ENCODE measurements at places on chromosomes 13 and 19.

DNA sequence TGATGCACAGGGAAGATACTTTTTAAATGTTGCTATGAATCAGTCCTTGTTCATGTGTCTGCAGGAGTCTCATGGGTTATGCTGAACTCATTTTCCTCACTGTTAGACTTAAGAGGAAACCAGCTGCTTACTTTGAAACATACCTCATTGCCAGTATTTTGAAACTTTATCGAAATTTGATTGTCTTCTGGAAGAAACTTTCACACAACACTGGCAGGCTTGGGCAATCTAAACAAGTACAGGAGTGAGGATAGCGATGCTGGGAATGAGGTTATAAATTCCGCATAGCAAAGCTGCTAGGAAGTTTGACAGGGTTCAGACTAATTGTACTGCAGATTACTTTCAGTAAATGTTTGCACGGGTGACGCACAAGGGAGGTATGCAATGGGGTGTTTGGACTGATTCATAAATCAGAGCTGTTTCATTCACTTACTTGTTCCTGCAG, 245.7 kb downstream of the DNAJC15 start:
- peak; percentile 16 for DNase-seq

DNA sequence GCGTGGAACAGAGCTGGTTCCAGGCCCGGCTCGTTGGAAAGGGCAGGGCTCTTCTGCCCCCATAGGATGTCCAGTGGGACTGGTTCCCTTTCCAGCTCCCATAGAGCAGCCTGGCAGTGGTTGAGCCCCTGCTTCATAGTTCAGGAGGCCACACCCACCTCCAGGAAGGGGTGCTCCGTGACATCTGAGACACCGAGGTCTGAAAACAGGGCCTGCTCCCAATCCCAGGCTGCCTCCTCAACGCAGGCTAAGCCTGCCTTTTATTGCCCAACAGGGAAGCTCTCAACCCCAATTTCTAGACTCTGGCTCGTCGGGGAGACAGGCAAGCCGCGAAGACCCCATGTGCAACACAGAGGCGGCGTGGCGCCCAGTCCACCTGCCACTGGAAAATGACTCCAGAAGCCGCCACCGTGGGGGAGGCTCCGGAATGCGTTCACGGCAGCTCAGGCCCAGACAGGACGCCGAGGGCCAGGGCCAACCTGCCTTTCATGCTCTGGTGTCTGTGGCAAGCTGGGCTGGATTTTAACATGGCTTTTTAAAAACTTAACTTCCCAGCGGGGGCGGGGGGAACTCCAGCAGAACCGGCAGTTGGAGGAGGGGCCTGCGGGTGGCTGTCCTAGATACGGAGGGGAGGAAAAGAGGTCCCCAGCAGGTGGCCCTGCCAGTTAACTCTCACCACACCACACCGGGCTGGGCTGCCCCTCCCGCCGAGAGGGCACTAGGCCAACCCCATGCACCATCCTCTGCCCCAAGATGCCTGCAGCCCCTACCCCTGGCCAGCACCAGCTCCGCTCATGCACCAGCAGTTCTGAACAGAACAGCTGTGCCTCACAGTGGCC, 17.9 kb upstream of the TINCR start:
- DNase-seq, result no peak

- DNase-seq, result no peak
Measured at GRCh38 chr19:661427-662196, 1.4 kb downstream of the RNF126 start.

DNA sequence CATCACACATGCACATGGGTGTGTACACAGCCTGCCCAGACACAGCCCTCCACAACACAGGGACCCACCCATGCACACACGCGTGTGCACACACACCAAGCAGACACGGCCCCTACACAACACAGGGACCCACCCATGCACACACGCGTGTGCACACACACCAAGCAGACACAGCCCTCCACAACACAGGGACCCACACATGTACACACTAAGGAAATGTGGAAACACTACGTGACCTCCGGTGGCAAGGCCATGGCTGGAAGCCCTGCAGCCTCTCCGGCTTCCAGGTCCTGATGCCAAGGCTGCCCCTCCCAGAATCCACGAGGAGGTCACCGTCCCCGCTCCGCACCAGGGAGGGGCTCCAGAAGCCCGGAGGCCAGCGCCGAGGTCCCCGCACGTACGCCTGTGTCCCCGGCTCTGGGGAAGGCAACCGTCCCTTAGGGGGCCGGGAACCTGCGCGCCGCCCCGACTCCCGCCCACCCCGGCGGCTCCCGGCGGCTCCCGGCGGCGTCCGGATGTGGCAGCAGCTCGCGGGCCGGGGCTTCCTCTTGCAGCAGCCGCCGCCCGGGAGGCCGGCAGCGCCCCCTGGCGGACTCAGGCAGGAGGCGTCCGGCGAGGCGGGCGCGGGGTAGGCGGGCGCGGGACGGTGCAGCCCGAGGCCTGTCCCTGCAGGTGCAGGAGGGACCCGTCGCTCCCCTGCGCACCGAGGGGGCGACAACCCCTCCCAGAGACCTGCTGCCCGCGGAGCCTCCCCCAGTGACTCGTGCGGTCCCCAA, 29.8 kb upstream of the GRTP1 start:
- DNase-seq, result no peak

DNA sequence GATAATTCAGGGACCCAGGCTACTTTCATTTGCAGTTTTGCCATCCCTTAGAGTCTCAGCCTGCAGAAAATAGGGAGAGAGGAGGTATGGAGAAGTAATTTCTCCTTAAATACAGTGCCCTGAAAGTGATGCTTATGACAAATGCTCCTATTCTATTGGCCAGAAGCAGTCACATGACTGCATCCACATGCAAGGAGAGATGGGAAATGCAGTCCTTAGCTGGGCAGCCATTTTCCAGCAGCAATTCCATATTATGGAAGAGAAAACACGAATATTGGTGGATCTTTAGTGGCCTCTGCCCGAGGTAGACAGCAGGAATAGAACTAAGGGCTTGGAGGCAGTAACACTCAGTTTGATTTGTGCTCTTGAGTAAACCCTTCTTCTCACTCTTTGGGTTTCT, 39.4 kb downstream of the VAV1 start:
- no peak for DNase-seq

- DNase-seq, result no peak
Measured at GRCh38 chr13:52896827-52897659, 48.6 kb upstream of the PCDH8 start.

GRCh38 chr13:68019901-68020300, 789.8 kb upstream of the PCDH9 start:
- no peak for DNase-seq

Data from brain pericyte (primary cell).